ENCODE measurements at places on chromosomes 1 and 21.
A peak's percentile ranks its signal among the peaks of the same experiment; 100 is the strongest.

DNA sequence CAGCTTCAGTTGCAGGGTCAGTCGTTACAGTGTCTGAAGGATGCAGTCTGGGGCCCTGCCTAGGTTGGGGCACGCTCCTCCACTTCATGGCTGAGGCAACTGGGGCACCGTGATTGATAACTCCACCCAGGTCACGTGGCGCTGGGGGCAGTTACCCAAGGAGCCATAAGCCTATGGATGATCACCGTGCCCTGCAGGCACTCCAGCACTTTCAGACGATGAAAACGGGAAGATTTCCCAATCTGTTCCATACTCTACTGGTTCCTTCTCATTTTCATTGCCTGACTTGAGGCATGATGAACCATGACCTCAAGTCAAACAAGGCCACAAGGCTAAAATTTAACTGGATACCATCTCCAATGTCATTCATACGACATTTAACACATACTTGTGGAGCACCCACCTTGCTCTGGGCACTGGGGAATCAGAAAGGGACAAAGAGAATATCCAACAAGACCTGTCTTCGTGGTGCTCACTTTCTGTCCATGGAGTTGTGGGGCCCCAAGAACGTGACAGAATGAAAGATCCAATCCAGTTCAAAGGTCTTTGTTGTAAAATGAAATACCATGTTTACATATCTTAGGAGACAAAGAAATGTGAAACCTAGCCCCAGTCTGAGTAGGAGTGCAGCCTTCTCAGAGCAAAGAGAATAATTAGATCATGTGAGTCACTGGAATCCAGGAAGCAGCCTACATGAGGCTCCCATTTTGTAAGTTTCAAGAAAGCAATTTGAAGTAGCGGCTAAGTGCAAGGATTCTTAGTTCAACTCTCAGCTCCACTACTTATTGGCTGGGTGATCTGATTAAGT lies 39.4 kb upstream of the SPOCD1 start:
- DNase-seq: no peak

- peak; percentile 70 for DNase-seq
Observed at GRCh38 chr1:51976846-51977602, 13.5 kb downstream of the RAB3B start.

DNA sequence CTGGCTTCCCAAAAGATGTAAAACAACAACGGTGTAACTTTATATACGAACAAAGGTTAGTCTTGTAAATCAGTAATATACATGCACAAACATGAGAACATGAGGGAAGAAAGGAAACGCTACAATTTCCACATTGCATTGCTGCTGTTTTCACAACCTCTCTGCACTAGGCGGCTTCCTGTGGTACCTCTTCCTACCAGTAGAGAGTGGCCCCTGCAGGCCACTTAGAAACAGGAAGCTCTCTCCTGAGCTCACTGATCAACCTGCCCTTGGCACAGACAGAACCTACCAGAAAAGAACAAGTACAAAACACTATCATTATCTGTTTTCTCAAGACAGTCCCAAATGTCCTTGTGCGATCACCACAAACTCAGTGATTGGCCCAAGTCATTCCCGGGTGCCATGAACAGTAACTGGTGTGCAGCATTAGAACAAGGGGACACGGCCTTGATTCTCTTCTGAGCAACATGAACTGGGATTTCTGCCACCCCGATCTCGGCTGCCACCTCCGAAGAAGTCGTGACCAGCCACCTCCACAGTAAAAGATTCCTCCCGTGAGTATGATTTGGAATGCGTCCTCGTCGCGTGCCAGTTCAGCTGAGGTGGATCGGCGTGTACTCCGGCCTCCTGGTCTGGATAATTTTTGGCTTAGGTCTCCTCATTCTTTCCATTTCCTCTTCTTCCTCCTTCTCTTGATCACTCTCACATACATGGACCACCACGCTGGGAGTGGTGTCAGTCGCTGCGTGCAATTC lies 5.7 kb upstream of the KCNE1 start:
- DNase-seq: no peak

- DNase-seq: no peak
Observed at GRCh38 chr21:31279214-31279613, 64.8 kb downstream of the TIAM1 start.

GRCh38 chr1:63928186-63929105 lies 154.6 kb downstream of the ROR1 start:
- DNase-seq: no peak

- no peak for DNase-seq
Observed at GRCh38 chr1:46555826-46556619, 4.6 kb upstream of the KNCN start.

- DNase-seq: peak; percentile 8
Observed at GRCh38 chr21:25934771-25935224, 200.0 kb downstream of the GABPA start.

- no peak for DNase-seq
Observed at GRCh38 chr1:231666937-231667608, 40.5 kb downstream of the DISC1 start.

DNA sequence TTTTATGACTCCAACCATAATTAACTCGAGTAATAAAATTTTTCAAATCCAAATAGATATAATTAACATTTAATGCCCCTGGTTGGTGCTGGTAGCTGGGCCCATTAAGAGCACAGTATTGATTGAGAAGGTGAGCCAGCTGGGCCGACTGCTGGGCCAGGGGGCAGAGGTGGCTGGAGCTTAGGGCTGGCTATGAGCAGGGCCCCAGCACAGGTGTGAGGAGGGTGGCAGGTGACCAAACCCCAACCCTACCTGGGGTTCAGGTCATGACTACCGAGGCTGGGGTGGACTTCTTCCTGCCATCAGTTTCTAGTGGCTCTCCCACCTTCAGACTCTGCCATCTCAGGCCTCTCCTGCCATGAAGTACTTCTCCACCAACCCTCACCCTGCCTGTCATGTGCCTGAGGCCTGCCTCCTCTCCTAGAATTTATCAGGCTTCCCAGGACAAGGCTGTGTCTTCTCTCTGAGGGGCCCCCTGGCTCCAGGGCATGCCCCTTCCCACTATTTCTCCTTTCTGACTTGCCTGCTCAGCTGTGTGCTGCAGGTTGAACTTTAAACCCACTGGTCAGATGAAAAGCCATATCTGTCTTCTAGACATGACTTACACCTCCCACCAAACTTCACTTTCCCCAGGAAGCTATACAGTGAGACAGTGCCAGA lies 85.6 kb downstream of the TMEM53 start:
- DNase-seq: no peak

GRCh38 chr1:34695580-34695979 lies 59.3 kb upstream of the GJB5 start:
- DNase-seq: no peak

- DNase-seq: no peak
Observed at GRCh38 chr1:154327466-154328317, 2.4 kb downstream of the ATP8B2 start.

GRCh38 chr21:18743531-18743930 lies 339.9 kb upstream of the TMPRSS15 start:
- DNase-seq: no peak

DNA sequence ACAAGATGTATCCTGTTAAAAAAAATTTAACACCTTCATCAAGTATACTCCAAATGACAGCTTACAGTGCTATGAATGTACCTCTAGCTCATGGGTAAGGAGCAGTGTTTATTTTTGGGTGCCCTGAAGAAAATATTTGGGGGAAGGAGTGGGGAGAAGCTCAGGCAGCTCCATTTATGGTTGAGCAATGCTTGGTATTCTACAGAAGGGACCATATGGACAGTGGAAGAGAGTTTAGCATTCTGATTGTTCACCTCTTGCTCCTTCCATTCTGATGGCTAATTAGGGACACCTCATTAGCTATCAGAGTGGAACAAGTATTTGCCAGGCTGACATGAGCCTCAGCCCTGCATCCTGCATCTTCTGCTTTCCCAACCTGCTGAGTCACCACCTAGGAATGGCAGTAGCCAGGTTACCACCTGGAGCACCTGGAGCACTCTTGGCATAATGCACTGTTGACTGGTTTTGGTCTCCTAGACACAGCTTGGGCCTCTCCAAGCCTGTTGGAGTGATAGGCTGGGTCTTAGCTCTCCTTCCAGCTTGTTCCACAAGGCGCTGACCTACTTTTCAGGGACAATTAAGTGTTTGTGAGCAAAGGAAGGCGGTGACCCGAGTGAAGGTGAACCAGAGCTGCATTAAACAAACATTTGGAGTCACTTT lies 62.0 kb upstream of the MACF1 start:
- DNase-seq: peak; percentile 32

DNA sequence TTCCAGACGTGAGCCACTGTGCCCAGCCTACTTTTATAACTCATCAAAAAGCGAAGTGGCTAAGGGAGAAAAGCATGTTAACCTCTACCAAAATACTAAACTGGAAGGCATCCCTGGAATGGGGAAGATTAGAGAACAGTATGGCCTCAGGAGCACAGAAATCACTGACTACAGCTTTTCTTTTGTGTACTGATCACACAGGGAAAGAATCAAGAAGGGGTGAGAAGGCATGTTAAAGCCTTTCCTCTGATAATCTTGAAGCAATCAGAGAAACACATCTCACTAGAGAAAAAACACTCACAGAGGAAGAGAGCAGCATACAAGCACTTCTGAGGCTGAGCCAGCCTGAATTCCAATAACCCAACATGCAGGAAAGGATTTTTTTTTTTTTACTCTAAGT lies 10.7 kb downstream of the PCAT6 start:
- DNase-seq: no peak

DNA sequence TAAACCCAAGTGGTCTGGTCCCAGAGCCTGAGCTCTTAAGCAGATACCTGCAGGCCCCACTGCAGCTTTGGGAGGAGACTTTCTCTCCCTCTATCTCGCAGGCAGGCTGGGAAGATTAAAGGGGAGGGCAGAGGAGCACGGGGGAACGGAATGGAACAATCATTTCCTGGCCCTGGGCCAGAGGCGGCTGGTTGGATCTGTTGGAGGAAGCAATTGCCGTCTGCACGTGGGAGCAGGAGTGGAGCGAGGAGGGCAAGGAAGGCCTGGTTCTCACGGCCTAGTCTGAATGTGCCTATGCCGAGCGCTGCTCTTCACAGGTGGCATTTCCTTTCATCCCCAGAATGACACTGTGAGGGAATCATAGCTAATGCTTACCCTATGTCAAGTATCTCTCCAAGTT lies 23.7 kb downstream of the NKAIN1 start:
- DNase-seq: peak; percentile 83

- no peak for DNase-seq
Observed at GRCh38 chr1:163291461-163291860, 30.3 kb upstream of the NUF2 start.

DNA sequence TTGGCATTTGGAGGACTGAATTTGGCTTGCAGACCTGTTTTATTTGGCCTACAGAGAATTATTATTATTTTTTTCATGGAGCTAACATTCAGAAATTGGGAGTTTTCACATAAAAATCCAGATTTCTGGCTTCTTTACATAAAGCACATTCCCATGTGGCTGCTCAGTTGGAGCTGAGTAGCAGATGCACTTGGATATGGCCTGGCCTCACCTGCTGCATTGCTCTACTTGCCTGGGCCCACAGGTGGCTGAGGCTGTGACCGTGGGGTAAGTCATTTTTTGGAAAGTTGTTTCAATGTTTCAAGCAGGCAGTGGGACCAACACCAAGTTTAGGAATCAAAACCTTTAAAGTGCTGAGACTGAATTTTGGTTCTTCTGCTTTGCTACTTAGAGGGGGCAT lies 56.7 kb downstream of the GADD45A start:
- no peak for DNase-seq

DNA sequence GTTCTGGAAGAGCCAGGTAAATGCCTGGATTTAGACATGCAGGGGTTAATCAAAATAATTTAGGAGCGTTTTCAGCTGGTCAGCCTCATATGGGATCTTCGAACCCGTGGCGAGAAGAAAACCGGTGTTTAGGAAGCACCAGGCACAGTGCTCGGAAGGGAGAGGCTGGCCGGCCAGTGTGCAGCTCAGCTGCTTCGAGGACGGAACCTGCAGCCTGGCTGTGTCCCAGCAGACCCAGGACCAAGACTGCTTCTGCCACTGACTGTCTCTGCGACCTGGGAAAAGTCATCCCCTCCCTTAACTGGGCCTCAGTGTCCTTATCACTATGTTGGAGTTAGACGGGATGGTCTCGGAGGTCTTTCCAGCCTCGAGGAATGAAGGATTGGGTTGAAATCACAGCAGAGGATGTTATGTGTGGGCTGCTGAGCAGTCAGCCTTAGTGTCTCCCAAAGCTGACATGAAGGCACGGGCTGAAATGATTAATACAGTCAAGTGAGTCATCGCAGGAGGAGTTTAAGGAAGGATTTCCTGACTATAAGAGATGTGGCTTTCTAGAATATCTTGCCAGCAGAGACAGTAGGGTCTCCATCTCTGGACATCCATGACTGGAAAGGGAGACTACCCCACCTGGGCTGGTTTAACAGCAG lies 20.8 kb downstream of the PPFIA4 start:
- no peak for DNase-seq

All from SHP77 (cell line).